ENCODE measurements at places on chromosomes 4 and X.

DNA sequence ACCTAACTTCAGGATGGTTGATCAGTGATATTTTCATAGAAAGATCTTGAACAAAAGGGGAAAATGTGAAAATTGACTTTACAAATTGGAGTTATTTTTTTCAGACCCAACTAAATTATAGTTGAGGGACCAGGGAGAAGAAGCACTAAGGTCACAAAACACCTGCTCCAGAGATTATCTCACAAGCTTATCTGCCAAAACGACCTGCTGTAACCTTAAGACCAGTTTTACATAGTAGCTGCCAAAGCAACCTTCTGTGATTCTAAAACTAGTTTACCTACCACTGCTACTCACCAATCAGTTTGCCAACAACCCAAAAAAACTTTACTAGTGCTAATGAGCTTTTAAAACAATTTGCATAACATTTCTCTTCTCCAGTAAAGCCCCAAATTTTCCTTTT is 972.1 kb downstream of the C4orf33 start:
- no peak for DNase-seq

GRCh38 chrX:1167918-1168481 is 44.4 kb downstream of the CRLF2 start:
- DNase-seq, result no peak

DNA sequence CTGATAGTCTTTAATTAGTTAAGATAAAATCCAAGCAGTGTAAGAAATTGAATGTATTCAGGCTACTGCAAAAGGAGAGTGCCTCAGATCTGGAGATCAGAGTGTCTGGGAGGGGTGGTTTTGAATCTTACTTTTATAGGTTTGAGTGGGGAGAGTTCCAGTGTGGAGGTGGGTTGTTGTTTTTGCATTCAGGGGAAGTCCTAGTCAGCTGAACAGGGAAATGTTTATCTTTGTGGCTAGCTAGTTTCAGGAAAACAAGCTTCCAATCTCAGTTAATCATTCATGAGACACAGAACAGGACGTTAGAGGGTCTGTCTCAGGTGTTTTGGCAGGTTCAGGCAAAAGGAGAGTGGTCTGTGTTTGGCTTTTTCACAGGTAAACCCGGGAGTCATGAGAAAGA is 26.0 kb downstream of the ZNF81 start:
- no peak for DNase-seq

- no peak for DNase-seq
Observed at GRCh38 chr4:85448906-85449890, 25.8 kb upstream of the ARHGAP24 start.

DNA sequence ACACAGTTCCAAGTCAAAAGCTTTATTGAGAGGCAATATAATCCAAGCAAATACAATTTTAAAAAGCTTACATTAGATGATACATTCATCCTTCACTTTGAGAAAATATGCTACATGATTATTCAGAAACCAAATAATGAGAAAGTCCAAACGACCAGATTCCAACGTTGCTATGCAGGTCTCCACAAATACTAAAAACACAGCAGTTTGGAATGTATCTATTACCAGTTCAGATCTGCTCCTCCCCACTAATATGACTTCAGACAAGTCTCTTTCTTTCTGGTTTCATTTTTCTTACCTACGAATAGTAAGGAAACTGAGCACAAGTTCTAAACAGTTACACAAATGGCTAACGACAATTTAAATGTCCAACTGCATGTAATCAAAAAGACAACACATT is 9.5 kb downstream of the NAF1 start:
- DNase-seq, result no peak

DNA sequence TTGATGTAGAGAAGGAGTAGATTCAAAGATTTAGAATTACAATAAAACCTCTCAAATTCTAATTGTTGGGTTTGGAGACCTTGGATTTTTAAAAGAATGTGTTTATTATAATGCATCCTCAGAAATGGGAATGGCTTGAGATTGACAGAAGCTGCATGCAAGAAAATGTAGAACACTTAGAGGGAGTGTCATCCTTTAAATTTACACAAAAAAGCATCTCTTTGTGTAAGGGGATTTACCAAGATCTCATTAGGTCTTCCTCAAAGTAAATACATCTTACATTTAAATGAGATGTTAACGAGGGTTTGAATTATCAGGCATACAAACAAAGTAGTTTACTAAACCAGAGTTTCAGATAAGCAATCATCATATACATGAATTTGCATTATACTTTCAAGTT is 615.0 kb downstream of the FAM133A start:
- no peak for DNase-seq

DNA sequence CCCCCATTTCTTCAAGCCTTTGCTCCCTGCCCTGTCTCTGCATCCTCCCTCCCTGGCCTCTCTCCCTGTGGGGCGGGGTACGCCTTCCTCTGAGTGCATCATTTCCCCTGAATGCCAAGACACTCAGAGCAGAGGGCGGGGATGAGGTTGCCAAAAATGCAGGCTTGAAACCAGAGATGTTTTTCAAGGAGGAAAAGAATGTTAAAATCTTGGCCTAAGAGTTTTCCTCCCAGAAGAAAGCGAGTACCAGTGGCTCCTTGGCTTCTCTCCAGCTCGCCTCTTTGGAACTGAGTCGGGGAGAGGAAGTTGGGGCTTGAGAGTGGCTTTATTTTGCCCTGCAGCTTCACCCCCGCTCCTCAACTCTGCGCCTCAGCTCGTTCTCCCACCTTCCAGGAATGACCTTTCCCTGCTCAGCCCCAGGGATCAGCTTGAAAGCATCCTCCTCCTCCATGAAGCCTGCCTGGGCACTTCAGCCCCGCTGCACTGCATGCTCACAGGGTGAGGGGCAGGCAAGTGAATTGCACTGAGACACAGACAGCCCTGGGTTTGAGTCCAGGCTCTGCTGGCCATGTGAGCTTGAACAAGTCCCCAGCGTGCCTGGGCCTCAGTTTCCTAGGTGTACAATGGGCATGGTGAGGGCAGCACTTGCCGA is 57.5 kb upstream of the SORCS2 start:
- no peak for DNase-seq

Data from posterior cingulate gyrus (tissue), 11 donors.